CD4-positive, alpha-beta T cell treated with Interleukin-6 at 100 ng/mL for 8 hours (primary cell): ENCODE measurements at places on chromosomes 1 and 21.

DNA sequence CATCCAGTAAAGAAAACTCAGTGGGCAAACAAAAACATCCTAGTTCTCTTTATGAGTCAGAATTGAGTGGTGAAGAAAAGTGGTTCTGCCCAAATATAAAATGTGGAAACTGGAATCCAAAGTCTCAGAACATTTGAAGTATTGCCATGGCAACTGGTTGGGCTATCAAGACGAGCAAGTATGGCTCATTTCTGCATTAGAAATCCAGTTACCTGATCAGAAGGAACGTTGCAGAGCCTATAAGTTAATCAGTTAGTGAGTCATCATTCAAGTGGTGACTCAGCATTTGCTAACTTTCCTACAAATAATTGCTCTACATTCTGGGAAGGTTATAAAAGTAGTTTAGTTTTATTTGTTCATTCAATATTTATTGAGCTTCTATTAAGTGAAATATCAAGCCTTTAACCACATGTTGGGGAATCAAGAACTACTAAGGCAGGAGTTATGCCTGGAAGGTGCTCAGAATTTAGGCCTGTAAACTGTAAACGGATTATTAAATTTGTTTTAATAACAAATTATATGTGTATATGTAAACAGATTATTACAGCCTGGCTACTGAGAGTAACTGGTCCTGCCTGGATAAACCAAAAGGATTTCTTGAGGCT, 104.3 kb downstream of the PAPPA2 start:
- no peak for DNase-seq

DNA sequence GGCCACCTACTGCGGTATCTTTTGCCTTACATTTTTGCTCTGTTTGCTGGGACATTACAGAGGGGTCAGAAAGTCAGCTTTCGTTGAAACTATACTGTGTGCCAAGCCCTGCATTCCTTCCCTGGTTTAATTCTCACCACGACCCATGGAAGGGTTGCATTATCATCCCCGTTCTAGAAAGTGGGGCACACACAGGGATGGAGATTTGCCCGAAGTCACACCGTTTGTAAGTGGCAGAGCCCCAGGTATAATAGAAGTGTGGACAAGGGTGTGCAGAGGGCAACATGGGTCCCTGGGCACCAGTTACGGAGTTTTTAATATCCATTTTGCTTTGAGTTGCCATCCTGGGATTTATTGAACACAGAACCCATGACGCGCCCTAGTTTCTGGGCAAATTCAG, 11.8 kb downstream of the DMRTB1 start:
- no peak for DNase-seq

DNA sequence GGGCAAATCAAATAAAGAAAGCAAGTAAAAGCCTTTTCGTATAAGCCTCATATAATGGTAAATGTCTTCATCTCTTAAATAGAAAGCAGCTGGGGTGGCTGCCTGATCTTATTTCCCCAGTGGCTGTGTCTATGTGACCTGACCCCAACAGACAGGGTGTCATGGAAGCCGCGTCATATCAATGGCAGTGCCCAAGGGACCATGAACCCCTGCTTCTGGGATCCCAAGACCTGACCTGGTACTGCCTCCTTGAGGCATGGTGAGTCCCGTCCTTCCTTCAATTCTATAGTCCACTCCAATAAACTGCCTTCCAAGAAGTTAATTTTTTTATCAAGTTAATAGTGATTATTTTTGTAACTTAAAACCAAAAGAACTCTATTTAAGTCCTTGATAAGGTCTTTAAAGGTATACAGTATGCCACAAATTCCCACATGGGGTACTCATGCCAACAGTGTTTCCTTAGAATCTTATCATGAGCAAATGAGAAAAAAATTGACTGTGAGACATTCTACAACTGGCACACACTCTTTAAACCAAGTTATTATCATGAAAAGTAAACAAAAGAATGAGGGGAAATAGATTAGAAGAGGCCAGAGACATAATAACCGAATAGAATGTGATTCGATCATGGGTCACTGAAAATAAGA, 104.6 kb downstream of the ADSS2 start:
- no peak for DNase-seq

GRCh38 chr1:37995751-37996345, 6.0 kb upstream of the SF3A3 start:
- DNase-seq, result no peak

GRCh38 chr1:24051206-24051945, 60.6 kb downstream of the MYOM3 start:
- DNase-seq, result no peak

- no peak for DNase-seq
Measured at GRCh38 chr1:96980448-96980847, 258.9 kb downstream of the PTBP2 start.

DNA sequence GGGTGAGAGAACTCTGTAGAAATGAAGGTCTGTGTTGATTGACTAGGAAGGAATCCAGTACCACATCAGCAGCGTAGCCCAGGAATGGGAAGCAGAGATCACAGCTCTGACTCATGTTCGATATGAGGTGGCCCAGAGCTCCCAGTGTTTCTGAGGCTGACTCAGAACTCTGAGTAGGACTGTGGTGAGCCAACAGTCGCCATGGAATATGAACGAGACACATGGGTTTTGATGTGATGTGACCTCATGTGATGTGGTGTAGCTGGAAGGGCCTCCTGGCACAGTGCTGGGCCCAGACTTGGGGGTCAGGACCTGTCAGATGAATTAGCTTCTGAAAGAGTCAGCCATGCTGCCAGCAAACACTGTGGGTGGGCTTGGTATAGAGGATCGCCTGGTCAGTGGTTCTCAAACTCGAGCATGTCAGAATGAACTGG, 237.0 kb downstream of the MRPL39 start:
- no peak for DNase-seq

- no peak for DNase-seq
Measured at GRCh38 chr1:216123446-216124191, 299.6 kb downstream of the USH2A start.

GRCh38 chr1:116231752-116232151, 120.6 kb downstream of the MAB21L3 start:
- no peak for DNase-seq
